ENCODE measurements at places on chromosomes 1 and 21. TPM values are rescaled to one million over a fixed set of nuclear protein-coding genes. Genes with fewer than 3 reads are reported as not detected.

- no peak for DNase-seq
These were observed 2.1 kb upstream of the A3GALT2 start for GRCh38 chr1:33322870-33323585.

PDC gene
- not detected for total RNA-seq

PTGFR gene
- 39.9 TPM for total RNA-seq

GRCh38 chr1:111864862-111865261 is 109.2 kb downstream of the DDX20 start:
- no peak for DNase-seq

DNA sequence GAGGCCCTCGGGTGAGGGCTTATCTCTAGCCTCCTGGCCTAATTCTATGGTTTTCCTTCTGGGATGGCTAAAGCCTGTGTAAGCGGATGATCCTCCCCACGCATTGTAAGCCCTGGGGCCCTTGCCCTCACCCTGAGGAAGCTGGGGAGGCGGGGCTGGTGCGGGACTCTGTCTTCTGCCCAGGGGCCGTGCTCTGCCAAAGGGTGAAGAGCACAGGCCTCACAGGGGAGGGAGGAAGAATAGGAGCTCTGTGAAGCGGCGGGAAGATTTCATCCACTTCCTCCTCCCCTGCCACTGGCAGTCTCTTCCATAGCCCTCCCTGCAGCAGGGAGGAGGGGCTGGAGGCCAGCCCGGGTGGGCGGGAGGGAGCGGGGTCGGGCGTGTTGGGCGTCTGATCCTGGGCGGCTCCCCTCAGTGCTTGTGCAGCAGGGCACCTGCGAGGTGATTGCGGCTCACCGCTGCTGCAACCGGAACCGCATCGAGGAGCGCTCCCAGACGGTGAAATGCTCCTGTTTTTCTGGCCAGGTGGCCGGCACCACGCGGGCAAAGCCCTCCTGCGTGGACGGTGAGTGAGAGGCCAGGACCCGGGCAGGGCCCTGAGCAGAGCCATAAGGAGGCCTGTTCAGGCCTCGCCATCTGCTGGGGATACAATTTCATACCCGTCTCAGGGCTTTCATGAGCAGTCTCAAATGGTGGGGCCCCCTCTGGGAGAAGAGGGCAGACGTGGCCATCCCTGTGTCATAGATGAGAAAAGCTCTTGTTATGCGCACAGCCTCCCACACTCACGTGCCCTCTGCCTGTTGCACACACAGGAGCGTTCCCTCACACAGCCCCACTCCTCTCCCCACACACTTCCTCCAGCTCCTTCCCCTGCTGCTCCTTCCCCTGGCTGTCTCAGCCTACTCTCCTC is 7.7 kb upstream of the PPM1J start:
- peak; percentile 64 for DNase-seq

MAD2L2 gene
- total RNA-seq = 155 TPM

ARMH1 gene
- total RNA-seq = not detected

Measured in RPMI7951 (cell line).